H54 (cell line): ENCODE measurements at places on chromosomes 5 and 9.

- DNase-seq = no peak
Observed at GRCh38 chr9:30622561-30622960, 1761.9 kb upstream of the ACO1 start.

DNA sequence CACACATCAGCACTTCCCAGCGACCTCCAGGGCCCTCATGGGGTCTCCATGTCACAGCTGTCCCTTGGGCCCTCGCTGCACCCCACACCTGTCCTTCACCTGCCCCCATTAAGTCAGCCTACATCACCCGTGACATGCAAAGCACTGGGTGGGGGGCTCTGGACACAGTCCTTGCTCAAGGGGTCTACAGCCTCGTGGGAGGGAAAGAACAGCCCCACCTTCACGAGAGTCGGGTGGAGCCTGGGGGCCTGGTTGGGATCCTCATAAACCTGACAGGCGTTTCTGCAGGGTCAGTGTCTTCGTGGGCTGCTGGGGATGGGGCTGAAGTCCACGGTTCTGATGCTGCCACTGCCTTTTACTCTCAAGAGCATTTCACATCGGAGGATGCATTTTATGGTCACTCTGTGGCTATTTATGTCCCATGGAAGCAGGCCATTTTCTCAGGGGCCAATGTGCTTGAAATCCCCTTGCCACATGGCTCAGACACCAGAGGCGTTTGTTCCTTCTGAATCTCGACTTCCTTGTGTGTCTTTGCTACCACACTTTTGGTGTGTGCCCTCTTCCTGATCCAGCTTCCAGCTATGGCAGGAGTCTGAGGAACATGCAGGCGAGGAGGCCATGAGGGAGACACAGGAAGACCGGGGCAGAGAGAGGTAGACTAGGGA, at the start of gene OR2V1:
TSS of gene OR2V1 (minus strand) at position 338 of the 665 bp plus-strand sequence. CDS start 5,865 bp downstream, outside the sequence.
- no peak for DNase-seq

DNA sequence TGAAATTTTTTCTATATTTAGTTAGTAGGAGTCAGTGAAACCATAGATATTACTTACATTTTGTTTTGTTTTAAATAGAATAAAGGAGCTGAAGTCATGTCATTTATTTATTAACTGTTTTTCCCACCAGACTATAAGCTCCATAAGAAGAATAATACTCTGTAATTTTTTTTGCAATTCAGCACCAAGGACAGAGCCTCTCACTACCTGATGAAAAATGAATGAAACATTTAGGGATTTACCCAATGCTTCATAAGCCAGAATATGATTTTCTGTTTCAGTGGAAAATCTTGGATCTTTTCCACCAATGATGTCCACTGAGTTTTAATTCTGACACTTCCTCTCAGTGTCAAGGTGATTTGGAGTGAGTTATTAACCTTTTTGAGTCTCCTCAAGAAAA, 624.9 kb upstream of the GRAMD2B start:
- no peak for DNase-seq

- DNase-seq = no peak
Observed at GRCh38 chr9:93884808-93885207, 70.3 kb downstream of the BARX1 start.

GRCh38 chr9:27181381-27181780, 72.4 kb downstream of the TEK start:
- no peak for DNase-seq

- DNase-seq = no peak
Observed at GRCh38 chr5:55865831-55866230, 14.7 kb downstream of the IL31RA start.

- no peak for DNase-seq
Observed at GRCh38 chr5:77896338-77896737, 120.2 kb upstream of the TBCA start.

DNA sequence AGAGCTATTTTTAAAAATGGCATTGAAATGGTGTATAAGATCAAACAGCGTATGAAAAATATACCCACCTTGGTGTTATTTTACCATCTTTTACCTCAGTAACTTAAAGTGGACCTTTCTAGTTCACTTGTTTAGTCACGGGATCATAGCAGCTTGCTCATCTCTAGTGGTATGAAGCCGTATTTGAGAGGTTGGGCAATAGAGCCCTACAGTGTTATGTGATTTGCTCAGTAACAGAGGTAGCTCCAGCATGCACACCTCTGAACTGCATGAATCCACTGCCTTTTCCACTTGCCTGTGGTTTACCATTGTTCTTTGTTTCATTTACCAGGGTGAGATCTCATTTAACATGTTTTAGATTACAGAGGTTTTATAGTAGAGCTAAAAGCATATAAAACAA, 134.4 kb downstream of the ATG10 start:
- no peak for DNase-seq

DNA sequence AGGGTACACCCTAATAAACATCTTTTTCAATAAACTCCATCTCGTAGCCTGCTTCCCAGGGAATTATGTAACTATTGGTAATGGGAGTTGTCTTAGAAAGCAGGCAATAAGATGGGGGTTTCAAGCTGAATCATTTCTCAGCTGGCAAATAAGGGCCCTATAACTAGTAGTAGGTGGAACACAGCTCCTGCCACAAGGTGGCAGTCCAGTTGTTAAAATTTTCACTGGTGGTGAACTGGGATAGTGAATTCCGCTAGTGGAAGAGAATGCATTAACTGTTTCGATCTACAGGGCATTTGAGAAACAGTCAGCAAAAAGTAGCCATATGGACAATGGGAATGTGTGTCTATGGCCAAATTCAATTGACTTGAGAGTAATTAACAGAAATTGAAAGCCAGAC, 27.7 kb downstream of the PCDHB15 start:
- no peak for DNase-seq

GRCh38 chr9:26170190-26170589, 491.9 kb upstream of the TUSC1 start:
- DNase-seq = no peak

DNA sequence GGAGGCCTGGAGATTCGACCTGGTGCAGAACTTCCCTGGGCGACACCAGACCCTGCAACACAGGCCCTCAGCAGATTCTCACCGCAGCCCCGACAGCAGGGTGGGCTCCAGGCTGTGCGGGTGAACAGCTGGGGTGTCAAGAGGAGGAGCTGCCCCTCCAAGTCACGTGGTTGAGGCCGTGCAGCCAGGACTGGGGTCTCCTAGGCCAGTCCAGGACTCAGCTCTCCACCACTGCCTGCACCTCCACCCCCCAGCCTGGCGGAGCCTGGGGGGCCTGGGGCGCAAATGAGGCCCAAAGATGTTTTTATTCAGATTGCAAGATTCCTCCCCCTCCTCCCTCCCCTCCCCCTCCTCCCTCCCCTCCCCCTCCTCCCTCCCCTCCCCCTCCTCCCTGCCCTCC, 9.2 kb upstream of the AGPAT2 start:
- no peak for DNase-seq

DNA sequence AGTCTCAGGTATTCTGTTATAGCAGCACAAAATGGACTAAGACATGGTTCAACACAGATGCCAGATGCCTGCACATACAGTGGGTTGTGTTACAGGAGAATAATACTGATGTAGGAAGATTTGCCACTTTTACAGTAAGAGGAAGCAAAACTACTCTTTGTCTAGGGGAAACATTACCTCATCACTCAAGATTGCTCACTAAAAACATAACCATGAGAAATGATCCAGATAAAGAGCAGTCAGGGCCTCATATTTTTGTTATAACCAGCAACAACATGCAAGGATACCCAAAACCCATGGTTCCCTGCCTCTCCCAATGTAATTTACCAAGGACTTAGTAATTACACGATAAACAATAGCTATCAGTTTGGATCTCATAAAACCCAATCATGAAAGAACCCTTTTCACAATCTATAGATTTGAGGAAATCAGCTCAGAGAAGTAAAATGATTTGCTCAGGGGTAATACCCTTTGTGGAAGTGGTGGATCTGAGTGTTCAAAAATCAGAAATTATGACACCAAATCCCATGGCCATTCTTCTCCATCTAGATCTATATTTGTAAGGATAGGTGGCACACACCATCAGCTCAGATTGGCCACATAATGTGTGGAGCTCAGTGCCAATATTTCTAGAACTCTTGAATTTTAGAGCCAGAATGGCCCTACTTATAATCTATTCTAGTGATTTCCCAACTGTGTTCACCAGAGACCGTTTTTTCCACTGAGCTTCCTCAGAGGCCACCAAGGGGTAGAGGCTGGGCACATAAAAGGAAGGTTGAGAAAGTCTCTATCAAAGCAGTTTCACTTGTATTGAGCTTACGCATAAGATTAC, 27.8 kb downstream of the DPYSL3 start:
- DNase-seq = no peak

- no peak for DNase-seq
Observed at GRCh38 chr5:157180374-157181264, at the start of gene ITK. TSS of gene ITK (plus strand) at chr5:157180840. CDS start at chr5:157180978, 138 bp downstream.

- DNase-seq = no peak
Observed at GRCh38 chr5:87127426-87127825, 140.3 kb upstream of the RASA1 start.

GRCh38 chr5:1387059-1387755, 42.3 kb upstream of the CLPTM1L start:
- no peak for DNase-seq

DNA sequence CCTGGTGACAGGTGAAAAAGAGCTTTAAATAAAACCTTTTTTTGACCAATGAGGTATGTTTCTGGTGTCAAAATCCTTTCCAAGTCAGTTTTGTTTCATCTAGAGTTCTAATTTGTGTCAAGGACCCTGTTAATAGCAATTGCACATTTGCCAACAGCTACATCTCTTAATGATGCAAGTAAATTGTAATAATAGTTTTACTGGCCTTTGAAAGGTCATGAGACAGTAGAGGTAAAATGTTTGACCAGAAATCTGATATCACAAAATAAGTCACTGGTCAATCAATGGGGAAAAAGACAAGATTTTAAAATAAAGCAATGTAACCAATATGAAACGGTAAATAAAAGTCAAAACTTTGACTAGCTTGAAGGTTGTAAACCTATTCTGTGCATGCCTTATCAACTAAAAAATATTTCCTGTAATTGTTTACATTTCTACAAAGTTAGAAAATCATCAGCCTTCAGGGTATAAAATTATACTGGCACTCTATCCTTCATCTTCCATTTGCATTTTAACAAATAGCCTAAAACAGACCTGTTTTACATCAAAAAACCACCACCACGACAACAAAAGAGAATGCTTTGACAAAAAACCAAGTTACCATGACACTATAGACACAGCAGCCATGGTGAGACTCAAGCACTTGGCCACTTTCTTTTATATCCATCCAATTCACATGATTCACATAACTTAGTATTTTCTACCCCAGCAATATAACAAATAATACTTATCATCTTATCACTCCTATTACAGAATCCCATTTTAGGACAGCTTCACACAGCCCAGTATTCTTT, 3.0 kb downstream of the NADK2 start:
- no peak for DNase-seq
